Fibroblast of skin of left biceps (primary cell): ENCODE measurements at places on chromosomes 7 and 10.

DNA sequence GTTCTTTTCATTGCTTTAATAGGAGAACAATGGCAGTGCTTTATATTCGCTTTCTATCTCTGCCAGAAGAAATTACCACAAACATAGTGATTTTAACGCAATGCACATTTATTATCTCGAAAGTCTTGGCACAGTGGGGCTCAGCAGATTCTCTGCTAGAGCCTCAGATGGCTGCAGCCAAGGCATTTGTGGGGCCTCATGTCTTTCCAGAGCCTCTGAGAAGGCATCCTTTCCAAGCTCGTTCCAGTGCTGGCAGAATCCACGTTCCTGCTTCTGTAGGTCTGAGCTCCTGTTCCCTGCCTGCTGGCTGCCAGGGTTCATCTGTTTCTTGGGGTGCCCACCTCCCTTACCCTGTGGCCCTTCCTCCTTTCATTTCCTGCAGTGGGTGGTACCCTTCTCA is 60.2 kb downstream of the LRRC18 start:
- DNase-seq: no peak

DNA sequence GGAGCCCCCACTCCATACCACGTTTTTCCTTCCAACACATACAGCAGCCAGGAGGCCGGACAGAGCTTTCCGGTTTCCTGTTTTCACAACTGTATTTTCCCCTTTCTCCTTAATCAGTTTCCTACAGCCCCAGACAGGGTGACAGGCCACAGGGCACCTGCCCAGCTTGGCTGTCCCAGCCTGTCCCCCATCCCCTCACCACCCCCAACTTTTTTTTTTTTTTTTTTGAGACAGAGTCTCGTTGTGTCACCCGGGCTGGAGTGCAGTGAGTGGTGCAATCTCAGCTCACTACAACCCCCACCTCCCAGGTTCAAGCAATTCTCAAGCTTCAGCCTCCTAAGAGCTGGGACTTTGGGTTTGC is 10.3 kb upstream of the HSPB1 start:
- no peak for DNase-seq

DNA sequence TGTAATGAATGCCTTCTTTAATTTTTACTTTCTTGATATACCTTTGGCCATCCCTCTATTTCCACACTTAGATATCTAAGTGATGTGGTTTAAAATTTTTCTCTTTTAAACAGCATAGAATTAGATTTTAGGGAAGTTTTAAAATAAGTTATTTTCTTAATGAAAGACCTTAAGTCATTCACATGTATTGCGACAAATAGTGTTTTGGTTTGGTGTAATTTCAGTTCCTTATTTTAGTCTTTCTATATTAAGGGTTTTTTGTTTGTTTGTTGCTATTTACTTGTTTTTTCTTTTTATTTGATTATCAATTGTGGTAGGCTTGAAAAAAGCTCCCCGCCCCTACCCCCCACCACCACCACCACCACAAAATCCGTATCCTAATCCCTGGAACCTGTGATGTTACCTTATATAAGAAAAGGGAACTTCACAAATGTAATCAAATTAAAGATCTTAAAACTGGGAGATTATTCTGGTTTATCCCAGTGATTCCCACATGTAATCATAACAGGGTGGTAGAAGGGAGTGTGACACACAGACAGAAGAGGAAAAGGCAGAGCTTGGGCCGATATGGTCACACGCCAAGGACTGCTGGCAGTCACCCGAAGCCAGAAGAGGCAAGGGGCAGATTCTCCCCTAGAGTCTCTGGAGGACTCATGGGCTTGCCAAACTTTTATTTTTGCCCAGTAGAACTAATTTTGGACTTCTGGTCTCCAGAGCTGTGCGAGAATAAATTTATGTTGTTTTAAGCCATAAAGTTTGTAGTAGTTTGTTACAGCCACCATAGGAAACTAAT is 149.7 kb downstream of the NPSR1 start:
- DNase-seq: no peak

GRCh38 chr10:111875725-111876124 is 307.8 kb downstream of the GPAM start:
- peak; percentile 59 for DNase-seq

GRCh38 chr7:70679661-70680060 is 452.3 kb upstream of the GALNT17 start:
- no peak for DNase-seq

- DNase-seq: no peak
These were observed 68.6 kb downstream of the PDIA4 start for GRCh38 chr7:148959726-148960125.

DNA sequence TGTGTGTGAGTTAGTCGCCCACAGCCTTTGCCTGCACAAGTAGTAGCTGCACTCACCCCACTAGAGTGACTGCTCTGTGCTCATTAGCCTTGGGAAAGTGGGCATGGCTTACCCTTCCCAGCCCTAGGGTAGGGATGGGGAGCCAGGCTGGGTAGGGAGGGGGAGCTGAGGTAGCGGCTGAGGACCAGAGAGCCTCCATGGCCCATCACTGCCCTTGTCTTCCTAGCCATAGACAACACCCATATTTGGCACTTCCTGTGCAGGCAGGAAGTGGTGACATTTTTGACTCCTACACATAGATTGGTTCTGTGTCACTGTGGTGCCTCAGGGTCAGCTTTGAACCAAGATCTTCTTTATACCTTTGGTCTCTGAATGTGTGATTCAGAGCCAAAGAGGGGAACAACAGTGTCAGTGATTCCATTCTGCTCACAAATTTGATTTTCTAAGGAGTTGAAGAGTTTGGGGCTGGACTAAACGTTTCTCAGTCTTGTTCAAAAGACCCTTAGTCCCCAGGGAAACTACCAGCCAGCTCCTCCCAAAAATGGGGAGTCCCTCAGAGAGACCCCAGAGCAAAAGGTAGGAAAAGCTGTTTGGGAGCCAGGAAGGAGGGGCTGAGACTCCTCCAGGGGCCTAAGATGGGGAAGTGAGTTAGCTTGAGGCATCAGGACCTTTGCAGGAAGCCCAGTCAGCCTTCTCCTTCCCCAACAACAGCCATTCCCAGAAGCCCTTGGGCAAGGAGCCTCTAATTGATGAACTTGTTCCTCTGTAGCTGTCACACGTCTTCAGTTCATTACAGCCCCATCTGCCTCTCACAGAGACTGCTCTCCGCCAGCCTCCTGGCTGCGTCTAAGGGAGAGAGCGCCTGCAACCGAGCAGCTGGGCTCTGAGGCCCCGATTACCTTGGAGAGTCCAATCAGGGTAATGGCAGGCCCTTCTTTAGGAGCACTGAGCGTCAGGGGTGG is 135.0 kb downstream of the CDH23 start:
- DNase-seq: no peak

DNA sequence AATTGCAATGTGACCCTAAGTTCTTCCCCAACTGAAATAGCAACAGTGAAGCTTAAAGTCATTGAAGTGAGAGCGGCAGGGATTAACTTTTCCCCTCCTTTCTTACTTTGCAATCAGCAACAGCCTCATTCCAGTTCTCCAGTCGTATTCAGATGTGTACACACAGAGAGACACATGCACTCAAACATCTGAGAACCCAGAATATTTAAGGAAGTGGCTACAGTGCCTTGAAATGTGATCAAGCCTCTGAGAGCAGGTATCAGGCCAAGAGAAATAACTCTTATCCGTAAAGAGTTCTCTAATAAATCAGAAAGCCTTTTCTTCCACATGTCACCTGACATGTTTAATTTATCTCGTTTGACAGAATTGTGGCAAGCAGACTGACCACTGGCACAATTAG is 388.9 kb upstream of the NPVF start:
- no peak for DNase-seq

DNA sequence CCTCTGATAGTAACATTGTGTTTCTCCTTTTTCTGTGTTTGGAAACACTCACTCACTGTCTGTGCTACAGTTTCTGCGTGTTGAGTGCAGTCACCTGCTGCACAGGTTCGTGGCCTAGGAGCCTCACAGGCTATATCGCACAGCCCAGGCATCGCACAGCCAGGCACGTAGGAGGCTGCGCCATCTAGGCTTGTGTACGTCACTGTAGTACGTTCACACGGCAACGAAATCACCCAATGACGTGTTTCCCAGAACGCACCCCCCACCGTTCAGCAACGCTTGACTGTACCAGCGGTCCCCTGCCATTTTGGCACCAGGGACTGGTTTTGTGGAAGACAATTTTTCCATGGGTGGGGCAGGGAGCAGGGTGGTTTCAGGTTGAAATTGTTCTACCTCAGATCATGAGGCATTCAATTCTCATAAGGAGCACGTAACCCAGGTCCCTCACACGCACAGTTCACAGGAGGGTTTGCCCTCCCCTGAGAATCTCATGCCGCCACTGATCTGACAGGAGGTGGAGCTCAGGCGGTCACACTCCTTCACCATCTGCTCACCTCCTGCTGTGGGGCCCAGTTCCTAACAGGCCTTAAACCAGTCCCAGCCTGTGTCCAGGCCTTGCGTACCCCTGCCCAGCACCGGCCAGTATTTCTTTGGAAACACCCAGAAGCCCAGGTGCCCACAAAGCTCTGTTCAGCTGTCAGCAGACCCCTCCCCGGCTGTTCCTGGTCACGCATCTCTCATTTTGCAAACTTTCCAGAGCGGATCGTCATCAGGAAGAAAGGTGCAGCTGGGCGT is 23.2 kb upstream of the PRKAR1B start:
- DNase-seq: no peak

- DNase-seq: no peak
These were observed 111.6 kb downstream of the HTR5A start for GRCh38 chr7:155181768-155182167.

GRCh38 chr10:59698326-59698725 is 11.3 kb downstream of the SLC16A9 start:
- DNase-seq: no peak

GRCh38 chr7:137846549-137846826 is 286 bp downstream of the DGKI start:
- DNase-seq: no peak

DNA sequence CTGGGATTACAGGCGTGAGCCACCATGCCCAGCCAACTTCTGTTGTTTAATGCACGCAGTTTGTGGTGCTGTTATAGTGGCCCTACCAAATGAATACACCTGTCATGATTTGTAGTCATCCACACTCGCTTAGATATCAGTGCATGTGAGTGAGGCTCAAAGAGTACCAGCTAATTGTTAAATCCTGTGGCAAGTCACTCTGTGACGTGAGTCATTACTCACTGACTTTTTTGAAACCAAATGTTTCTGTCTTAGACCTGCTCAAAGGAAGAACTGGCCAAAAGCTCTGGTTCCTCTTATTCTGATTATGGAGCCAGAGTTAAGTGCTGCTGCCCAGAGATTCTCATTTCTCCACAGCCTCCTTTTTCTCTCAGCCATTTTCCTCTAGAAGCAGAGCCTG is 109.4 kb downstream of the PRKAG2 start:
- DNase-seq: no peak

GRCh38 chr10:7192831-7193361 is 217.9 kb downstream of the SFMBT2 start:
- no peak for DNase-seq

DNA sequence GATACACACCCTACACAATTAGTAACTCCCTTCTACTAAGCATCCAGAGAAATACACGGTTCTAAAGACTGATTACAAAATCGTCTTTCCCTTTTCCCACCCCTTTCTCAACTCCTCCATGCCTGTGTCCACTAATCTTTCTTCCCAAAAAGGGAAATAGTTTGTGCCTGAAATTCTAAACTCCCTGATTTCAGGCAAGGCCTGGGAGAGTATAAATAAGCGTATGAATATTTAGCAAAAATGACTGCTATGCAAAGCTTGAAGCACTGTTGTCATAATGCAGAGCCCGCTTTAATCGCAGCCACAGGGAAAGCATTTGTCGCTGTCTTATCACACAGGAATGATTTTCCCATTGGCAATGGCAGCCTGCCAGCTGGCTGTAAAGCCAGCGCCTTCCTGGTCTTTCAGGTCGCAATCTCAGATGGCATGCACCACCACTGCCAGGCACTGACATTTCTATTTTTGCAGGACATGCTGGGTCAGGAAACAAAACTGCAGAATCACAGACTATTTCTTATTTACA is 142.9 kb upstream of the PCGF5 start:
- DNase-seq: no peak

GRCh38 chr7:94633014-94633341 is 23.0 kb downstream of the SGCE start:
- no peak for DNase-seq

- no peak for DNase-seq
These were observed 249.8 kb upstream of the PHF14 start for GRCh38 chr7:10723832-10724231.

- DNase-seq: no peak
These were observed 27.7 kb upstream of the SLIT1 start for GRCh38 chr10:97213431-97213830.

GRCh38 chr7:95531605-95532219 is 46.0 kb downstream of the ASB4 start:
- no peak for DNase-seq

DNA sequence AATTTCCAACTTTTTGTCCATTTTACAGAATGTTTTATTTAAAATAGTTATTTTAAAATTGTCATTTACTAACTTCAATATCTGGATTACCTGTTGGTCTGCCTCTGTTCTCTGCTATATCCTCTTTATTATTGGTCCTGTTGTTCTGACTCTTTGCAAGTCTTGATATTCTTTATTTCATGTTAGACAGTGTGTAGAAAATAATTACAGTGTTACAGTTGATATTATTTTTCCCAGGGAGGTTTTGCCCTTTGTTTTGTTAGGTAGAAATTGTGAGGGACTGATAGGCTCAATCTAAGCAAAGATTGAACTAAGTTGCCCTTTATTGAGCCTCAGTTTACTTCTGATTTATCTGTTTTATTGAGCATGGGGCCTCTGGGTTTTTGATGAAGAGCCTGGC is 49.4 kb upstream of the CADPS2 start:
- no peak for DNase-seq

- DNase-seq: no peak
These were observed 30.8 kb downstream of the SLC16A9 start for GRCh38 chr10:59678884-59679301.

GRCh38 chr10:97270523-97271154 is 21.8 kb downstream of the ARHGAP19 start:
- DNase-seq: no peak

- no peak for DNase-seq
These were observed 112.1 kb upstream of the ABCB5 start for GRCh38 chr7:20503278-20503950.

DNA sequence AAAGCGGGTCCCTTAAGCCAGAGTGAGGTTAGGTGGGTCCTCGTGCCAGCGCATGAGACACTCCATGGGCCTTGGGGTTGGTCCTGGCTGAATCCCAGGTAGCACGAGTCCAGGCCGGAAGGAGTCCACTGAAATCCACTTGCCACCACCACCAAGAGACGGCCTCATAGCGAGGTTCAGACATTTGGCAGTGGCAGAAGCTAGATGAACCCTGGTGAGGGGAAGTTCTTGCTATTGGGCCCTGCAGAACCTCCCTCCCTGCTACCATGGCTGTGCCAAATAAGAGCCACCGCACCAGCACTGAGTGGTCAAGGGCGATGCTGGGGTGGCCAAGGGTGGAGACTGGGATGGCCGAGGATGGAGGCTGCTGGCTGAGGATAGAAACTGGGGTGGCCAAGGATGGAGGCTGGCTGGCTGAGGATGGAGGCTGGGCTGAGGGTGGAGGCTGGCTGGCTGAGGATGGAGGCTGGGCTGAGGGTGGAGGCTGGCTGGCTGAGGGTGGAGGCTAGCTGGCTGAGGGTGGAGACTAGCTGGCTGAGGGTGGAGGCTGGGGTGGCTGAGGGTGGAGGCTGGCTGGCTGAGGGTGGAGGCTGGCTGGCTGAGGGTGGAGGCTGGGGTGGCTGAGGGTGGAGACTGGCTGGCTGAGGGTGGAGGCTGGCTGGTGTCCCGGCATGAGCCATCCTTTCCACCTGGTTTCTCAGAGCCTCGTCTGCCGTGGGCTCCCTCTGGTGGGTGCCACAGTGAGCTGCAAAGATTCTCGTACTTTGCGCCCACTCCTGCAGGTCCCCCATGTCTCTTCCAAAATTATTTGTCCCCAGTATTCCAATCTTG is 88.2 kb downstream of the ELFN1 start:
- DNase-seq: no peak
